ENCODE measurements at places on chromosomes 5 and 9. TPM values are rescaled to one million over a fixed set of nuclear protein-coding genes. Genes with fewer than 3 reads are reported as not detected.

The SLC34A3 gene
- total RNA-seq = not detected

DNA sequence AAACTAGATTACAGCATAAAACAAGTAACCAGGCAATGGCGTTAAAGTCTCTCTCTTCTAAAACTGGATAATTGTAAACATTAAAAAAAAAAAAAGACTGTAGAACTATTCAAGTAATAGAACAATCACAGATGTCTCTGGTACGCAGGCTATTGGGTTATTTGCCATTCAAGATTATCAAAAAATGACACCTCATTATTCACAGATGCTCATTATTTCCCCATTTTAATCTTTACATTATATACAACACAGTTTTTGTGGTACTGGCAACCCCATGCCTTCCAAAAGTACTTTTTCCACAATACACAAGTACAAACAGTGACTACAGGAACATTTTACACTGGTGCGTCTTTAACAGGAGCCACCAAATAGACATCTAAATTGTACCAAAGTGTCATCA is 109.4 kb downstream of the ZNF608 start:
- H3K27me3 ChIP-seq = no peaks in the 10 kb centered on the region
- no peak for DNase-seq
- H3K4me1 ChIP-seq = no peaks in the 10 kb centered on the region
- peaks cover 6% of the 10 kb centered on the region for H3K36me3 ChIP-seq

The CENPK gene
- 7.3 TPM for total RNA-seq

DNA sequence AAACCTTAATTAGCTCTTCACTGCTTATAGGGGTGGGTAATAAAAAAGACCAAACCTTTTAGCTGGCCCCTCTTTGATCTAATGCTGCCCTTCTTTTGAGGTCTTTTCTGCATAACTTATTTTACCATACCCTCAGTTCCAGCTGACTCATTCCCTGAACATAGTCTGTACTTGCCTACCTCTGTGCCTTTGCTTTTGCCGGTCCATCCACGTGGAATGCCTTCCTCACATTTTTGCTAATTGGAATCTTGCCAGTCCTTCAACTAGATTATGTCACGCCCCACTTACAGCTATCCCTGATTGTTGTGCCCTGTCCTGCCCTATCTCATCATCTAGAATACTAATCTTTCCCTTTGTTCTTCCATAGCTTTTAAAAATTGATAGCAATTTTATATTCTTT is 44.2 kb downstream of the FAF2 start:
- no peaks in the 10 kb centered on the region for H3K4me1 ChIP-seq
- no peaks in the 10 kb centered on the region for H3K27me3 ChIP-seq
- H3K36me3 ChIP-seq = peaks cover 54% of the 10 kb centered on the region

DNA sequence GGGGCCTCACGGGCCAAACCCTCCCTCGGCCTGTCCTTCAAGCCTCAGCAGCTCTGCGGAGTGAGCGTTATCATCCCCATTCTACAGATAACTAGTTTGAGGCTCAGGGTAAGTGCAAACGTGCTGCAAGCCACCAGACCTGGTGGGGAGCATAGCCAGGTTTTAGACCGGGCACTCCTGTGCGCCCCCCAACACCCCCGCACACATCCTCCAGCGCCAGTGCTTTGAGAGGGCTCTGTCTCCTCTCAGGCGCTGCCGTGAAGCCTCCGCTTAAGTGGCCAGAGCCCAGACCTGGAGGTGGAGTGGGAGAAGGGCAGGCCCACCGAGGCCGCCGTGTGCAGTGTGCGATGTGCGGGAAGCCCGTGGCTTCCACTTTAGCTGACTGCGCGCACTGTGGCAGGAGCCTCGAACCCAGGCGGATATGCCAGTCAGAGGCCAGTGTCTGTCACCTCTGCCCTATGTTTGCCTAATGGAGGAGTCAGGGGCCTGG is 1.6 kb upstream of the MGAT1 start:
- no peak for DNase-seq
- no peaks in the 10 kb centered on the region for H3K36me3 ChIP-seq
- H3K27ac ChIP-seq = no peak overlapping the region
- H3K4me3 ChIP-seq = no peak overlapping the region

GRCh38 chr5:129372025-129372424 is 88.1 kb upstream of the ADAMTS19 start:
- H3K27ac ChIP-seq = no peak overlapping the region
- H3K27me3 ChIP-seq = no peaks in the 10 kb centered on the region
- no peaks in the 10 kb centered on the region for H3K4me1 ChIP-seq
- DNase-seq = no peak
- H3K4me3 ChIP-seq = no peak overlapping the region

DNA sequence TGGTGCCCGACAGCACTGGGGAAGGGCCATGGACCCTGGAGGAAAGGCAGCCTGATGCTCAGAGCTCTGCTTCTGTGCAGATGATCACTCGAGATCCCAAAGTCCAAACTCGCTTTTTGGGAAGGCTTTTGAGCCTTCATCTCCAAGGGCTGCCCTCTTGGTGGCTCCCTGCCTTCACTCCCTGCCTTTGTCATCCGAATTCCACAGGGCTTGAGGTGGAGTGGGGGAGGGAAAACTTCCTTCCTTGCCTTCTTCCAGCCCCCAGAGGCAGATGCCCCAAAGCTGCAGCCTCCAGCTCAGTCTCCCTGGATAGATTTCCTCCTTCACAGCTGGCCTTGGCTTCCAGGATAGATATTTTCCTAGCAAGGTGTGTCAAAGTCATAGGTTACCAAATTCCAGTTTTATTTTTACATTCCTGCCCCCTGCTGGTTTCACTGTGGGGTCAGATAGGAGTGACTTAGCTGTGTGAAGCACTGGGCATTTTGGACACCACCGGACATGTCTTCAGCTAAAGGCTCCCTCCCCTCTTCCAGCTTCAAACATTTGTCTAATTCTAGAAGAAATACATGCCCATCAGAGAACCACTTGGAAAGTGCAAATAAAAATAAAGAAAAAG is 268.2 kb downstream of the HSPA4 start:
- H3K4me1 ChIP-seq = no peaks in the 10 kb centered on the region
- DNase-seq = no peak
- H3K36me3 ChIP-seq = no peaks in the 10 kb centered on the region
- H3K4me3 ChIP-seq = no peak overlapping the region
- H3K27ac ChIP-seq = no peak overlapping the region

GRCh38 chr5:76471987-76472334 is 68.9 kb downstream of the IQGAP2 start:
- H3K36me3 ChIP-seq = no peaks in the 10 kb centered on the region
- no peak overlapping the region for H3K4me3 ChIP-seq
- no peaks in the 10 kb centered on the region for H3K27me3 ChIP-seq
- DNase-seq = no peak
- H3K4me1 ChIP-seq = no peaks in the 10 kb centered on the region
- no peak overlapping the region for H3K27ac ChIP-seq

The GMCL2 gene
- total RNA-seq = not detected

- H3K27ac ChIP-seq = no peak overlapping the region
- DNase-seq = no peak
- no peaks in the 10 kb centered on the region for H3K4me1 ChIP-seq
- no peak overlapping the region for H3K4me3 ChIP-seq
Observed at GRCh38 chr9:90137801-90138200, 504.8 kb downstream of the DIRAS2 start.

DNA sequence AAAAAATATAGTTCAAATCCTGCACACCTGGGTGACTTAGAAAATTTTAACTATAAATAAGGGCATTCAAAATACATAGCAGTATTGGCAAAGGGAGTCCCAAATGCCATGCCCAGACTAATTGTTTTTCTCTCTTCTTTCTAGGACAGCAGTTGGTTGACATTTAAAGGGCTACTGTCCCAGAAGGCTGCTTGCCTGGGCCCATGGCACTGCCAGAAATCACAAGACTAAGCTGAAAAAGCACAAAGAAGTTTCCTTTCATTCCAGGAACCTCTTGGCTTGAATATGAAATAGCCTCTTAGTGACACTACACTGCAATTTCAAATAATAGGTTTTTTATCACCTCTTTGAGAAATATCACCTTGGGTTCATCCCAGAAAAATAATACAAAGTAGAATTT is 388.9 kb upstream of the TRPC7 start:
- no peak for DNase-seq
- H3K27ac ChIP-seq = no peak overlapping the region
- no peaks in the 10 kb centered on the region for H3K4me1 ChIP-seq

DNA sequence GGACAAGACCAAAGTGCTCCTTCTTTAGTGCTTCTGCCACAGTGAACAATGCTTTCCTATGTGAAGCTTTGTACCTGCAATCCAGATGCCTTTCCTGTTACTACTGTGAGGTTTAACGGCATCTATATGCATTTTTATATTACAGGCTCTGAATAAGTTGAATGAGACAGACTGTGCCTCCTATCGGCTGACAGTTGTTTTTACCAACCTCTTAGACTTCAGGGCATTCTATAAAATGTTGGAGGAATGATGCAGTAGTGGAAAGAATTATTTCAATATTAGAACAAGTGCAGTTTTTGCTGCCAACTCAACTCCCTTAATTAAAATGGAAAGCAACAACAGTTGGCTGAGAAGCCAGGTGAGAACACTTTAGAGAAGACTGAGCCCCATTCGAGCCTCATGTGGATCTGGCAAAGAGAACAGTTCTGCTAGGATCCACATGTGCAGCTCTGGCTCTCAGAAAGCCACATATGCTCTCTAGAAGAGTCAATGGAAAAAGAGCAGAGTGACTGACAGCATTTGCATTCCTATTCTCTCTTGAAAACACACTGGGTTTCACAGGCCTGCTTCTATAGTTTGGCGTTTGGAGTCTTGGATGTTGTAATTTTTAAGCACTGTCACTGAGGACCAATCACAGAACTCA is 147.5 kb downstream of the LURAP1L start:
- no peaks in the 10 kb centered on the region for H3K36me3 ChIP-seq
- no peaks in the 10 kb centered on the region for H3K27me3 ChIP-seq
- no peak overlapping the region for H3K4me3 ChIP-seq

DNA sequence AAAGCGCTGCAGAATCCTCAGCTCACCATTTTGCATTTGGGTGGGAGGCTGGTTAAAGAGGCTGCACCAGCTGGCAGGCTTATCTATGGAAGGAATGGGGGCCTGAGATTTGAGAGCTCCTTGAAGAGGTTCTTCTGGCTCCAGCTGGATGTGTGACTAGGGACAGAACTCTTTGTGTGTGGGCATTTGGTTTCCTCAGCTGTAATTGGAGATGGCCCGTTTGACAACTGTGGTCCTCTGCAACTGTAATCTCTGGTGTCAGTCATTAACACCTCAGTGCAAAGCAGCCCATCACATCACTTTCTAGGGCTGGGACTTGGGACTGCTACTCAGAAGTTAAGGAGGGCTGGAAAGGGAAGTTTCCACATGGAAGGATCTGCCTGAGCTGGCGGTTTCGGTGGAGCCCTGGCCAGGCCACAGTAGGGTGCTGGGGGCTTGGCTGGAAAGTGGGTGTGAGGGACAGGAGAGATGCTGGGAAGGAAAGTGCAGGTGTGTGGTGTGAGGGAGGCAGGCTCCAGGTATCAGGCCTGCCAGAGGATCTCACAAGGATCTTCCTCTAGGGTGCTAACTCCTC is 193.8 kb downstream of the GADD45G start:
- H3K4me1 ChIP-seq = no peaks in the 10 kb centered on the region
- H3K4me3 ChIP-seq = no peak overlapping the region
- no peak for DNase-seq
- no peaks in the 10 kb centered on the region for H3K36me3 ChIP-seq
- no peaks in the 10 kb centered on the region for H3K27me3 ChIP-seq

- no peak overlapping the region for H3K27ac ChIP-seq
- H3K27me3 ChIP-seq = no peaks in the 10 kb centered on the region
Observed at GRCh38 chr9:95954940-95955339, 79.4 kb downstream of the ERCC6L2 start.

- H3K36me3 ChIP-seq = no peaks in the 10 kb centered on the region
- no peaks in the 10 kb centered on the region for H3K27me3 ChIP-seq
- no peak overlapping the region for H3K4me3 ChIP-seq
Observed at GRCh38 chr9:87323928-87324327, 173.7 kb upstream of the DAPK1 start.

The IFNA13 gene
- total RNA-seq = not detected

The STK10 gene
- 9.7 TPM for total RNA-seq

GRCh38 chr9:18595597-18595996 is 121.6 kb downstream of the ADAMTSL1 start:
- no peaks in the 10 kb centered on the region for H3K36me3 ChIP-seq
- H3K4me3 ChIP-seq = no peak overlapping the region
- DNase-seq = no peak
- H3K27ac ChIP-seq = no peak overlapping the region
- H3K4me1 ChIP-seq = no peaks in the 10 kb centered on the region

The FRRS1L gene
- 2.4 TPM for total RNA-seq

DNA sequence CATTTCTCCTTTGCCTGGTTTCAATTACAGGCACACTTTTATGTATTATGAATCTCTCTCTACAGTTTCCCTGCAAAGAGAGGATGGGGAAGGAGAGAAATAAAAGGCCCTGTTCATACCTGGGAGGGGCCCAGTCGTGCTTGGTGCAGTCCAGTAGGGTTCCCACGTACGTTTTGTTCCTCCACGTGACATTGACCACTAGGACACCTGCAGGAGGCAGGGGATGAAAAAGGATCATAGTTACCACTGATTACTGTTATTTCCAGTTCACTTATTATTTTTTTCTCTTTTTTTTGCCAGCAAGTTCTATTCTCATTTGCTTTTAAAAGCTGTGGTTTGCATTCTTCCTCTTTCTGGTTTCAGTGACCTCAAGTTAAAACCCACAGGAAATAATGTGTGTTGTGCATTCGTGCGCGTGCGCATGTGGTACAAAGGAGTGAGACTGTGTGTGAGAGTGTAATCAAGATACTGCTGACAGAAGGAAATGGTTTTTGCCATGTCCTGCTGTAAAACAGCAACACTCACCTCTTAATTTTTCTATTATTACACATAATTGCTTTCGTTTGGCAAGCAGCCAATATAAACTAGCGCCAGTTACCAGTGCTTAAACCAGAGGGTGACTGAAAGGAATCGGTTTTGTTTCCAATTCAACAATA is 96.8 kb downstream of the ZNF608 start:
- H3K36me3 ChIP-seq = peaks cover 15% of the 10 kb centered on the region
- H3K4me3 ChIP-seq = no peak overlapping the region
- DNase-seq = peak; percentile 46
- no peaks in the 10 kb centered on the region for H3K27me3 ChIP-seq
- H3K27ac ChIP-seq = peak overlapping the region; percentile 13

- H3K36me3 ChIP-seq = no peaks in the 10 kb centered on the region
- DNase-seq = no peak
- no peak overlapping the region for H3K4me3 ChIP-seq
- H3K27ac ChIP-seq = no peak overlapping the region
- H3K27me3 ChIP-seq = no peaks in the 10 kb centered on the region
Observed at GRCh38 chr5:94113087-94113486, 371.7 kb upstream of the POU5F2 start.

GRCh38 chr9:34428325-34428958 is 29.9 kb downstream of the FAM219A start:
- H3K36me3 ChIP-seq = no peaks in the 10 kb centered on the region
- no peak overlapping the region for H3K4me3 ChIP-seq
- H3K27ac ChIP-seq = no peak overlapping the region
- peak; percentile 20 for DNase-seq
- peaks cover 20% of the 10 kb centered on the region for H3K4me1 ChIP-seq
- H3K27me3 ChIP-seq = no peaks in the 10 kb centered on the region

All from thyroid gland (tissue), 4 donors.